NCI-H2107 (cell line): ENCODE measurements at places on chromosomes 7 and 10.

- DNase-seq, result peak; percentile 0
Observed at GRCh38 chr10:42866115-42866995, 83.8 kb downstream of the BMS1 start.

DNA sequence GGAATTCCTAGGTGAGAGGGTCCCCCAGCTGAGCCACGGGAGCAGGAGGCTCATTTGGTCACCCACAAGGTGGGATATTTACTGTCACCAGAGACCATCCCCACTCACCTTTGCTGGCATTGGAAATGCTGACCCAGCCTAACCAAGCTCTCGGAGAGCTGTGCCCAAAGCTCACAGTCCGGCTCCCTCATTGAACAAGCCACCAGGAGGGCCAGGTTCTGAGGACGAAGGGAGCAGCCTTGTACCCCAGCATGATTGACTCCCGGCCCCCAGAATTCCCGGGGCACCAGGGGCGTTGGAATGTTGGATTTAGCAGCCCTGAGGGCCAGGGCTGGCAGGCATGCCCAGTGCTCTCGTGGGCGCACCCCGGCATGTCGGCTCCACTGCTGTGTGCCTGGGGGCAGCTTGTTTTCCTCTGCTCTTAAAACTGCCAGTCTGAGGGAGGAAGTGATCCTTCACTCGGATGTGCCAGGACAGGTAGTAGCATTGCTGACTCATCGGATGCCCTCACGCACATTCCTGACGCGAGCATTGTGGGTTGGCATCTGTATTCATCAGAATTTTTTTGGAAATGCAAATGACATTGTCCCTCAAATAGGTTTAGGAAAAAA is 23.3 kb downstream of the CLIP2 start:
- DNase-seq, result no peak

DNA sequence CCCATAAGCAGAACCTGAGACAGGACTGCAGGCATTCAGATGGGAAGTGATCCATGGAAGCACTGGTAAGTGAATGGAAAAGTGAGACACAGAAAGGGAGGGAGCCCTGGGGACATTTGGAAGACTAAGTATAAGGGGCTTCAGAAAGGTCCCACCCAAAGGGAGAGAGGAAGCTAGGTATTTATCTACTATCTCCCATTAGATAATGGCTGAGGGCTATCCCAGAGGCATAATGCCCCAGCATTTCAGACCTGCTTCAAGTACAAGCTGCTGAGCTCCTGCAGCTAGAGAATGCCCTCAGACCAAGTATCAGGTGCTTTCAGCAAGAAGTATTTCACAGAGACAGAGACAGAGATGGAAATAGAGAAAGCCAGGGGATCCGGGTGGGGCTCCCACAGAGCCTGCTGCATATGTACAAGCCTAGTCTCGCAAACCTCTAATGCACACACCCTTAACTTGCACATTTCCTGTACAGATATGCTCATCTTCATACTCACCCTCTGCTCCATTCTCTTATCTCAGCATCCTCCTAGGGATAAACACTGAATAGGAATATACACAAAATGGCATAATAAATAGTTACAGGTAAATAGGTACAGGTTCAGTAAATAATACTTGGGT is 20.2 kb downstream of the KDM7A start:
- no peak for DNase-seq

GRCh38 chr10:15439341-15439842 is 68.3 kb upstream of the FAM171A1 start:
- no peak for DNase-seq

- DNase-seq, result no peak
Observed at GRCh38 chr10:42943025-42943818, 133.6 kb upstream of the RET start.

GRCh38 chr7:70372768-70373515 is 759.0 kb upstream of the GALNT17 start:
- DNase-seq, result no peak

GRCh38 chr10:114026189-114027040 is 17.3 kb upstream of the ADRB1 start:
- DNase-seq, result no peak

DNA sequence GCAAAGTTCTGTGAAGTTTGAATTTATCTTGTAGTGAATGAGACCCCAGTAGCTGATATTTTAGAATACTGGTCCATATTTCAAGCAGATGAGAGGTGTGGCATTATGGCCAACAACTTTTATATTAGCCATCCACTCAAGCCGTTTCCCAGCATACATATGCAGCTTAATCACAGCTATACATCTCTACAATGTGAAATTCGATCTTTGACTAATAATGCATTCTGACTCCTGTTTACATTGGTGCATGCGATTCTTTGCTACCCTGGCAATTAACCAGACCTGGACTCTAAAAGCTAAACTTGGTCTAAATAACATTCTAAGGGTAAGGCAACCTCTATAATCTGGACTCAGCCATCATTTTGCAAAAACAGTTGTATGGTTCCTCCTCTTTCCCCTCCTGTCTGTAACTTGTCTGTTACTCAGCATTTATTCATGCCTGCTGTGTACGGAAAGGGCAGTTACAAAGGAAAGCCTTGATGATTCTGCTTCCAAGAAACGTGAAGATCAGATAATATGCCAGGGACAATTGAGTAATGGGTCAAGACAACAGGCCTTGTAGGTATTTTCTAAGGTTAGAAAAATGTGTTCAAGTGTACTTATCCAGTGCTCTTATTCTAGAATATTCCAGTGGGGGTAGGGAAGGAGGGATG is 50.6 kb downstream of the PNLIPRP2 start:
- DNase-seq, result no peak

- no peak for DNase-seq
Observed at GRCh38 chr10:20354166-20354565, 537.9 kb downstream of the PLXDC2 start.
